Lung microvascular endothelial cell (primary cell): ENCODE measurements at places on chromosomes 11 and 22. TPM values are rescaled to one million over a fixed set of nuclear protein-coding genes. Genes with fewer than 3 reads are reported as not detected.

The DEUP1 gene
- total RNA-seq: not detected in 2 replicates

The DKK3 gene
- 219 and 225 TPM in 2 replicates for total RNA-seq

The MYOD1 gene
- not detected in 2 replicates for total RNA-seq

The PNPLA5 gene
- total RNA-seq: not detected in 2 replicates

The APOBEC3H gene
- 0.22 TPM in 1 of 2 replicates, not detected in the other for total RNA-seq

The TUB gene
- total RNA-seq: 0.60 and 0.65 TPM in 2 replicates

The UCP2 gene
- total RNA-seq: 2.2 and 6.5 TPM in 2 replicates

The CNIH2 gene
- total RNA-seq: under 0.01 TPM in 1 of 2 replicates, not detected in the other

The MS4A15 gene
- total RNA-seq: not detected in 2 replicates

The GGT1 gene
- 4.8 and 6.1 TPM in 2 replicates for total RNA-seq

The CCDC15 gene
- total RNA-seq: 1.5 and 1.6 TPM in 2 replicates

The ANO5 gene
- under 0.01 and 0.22 TPM in 2 replicates for total RNA-seq

The EML3 gene
- total RNA-seq: 19.0 and 25.2 TPM in 2 replicates

The SLC17A6 gene
- total RNA-seq: not detected in 2 replicates

The ALX4 gene
- not detected in 2 replicates for total RNA-seq

The GAL3ST3 gene
- total RNA-seq: 0.20 and 0.22 TPM in 2 replicates

The RHOD gene
- 10.2 and 23.6 TPM in 2 replicates for total RNA-seq

The KAT5 gene
- 33.6 and 49.2 TPM in 2 replicates for total RNA-seq

The LRRC56 gene
- total RNA-seq: 0.22 and 0.60 TPM in 2 replicates

The APOA1 gene
- total RNA-seq: under 0.01 TPM in 1 of 2 replicates, not detected in the other

The OR51B2 gene
- total RNA-seq: not detected in 2 replicates

The ENTHD1 gene
- not detected in 2 replicates for total RNA-seq

The NLRP14 gene
- total RNA-seq: under 0.01 TPM in 1 of 2 replicates, not detected in the other

The RAPSN gene
- total RNA-seq: 0.20 TPM in 1 of 2 replicates, not detected in the other

The DAGLA gene
- 1.5 and 3.0 TPM in 2 replicates for total RNA-seq

The APOL6 gene
- 7.2 and 13.3 TPM in 2 replicates for total RNA-seq

The PRMT3 gene
- 8.5 TPM in 2 replicates for total RNA-seq

The EXPH5 gene
- under 0.01 TPM in 2 replicates for total RNA-seq

The KCNJ5 gene
- total RNA-seq: not detected in 2 replicates

The PATE2 gene
- total RNA-seq: under 0.01 TPM in 1 of 2 replicates, not detected in the other

The LIF gene
- 0.20 and 0.22 TPM in 2 replicates for total RNA-seq

The TRIM68 gene
- 7.2 and 8.3 TPM in 2 replicates for total RNA-seq

The SMTNL1 gene
- not detected in 2 replicates for total RNA-seq
